RPMI8226 (cell line): ENCODE measurements at places on chromosomes 11 and 22.

DNA sequence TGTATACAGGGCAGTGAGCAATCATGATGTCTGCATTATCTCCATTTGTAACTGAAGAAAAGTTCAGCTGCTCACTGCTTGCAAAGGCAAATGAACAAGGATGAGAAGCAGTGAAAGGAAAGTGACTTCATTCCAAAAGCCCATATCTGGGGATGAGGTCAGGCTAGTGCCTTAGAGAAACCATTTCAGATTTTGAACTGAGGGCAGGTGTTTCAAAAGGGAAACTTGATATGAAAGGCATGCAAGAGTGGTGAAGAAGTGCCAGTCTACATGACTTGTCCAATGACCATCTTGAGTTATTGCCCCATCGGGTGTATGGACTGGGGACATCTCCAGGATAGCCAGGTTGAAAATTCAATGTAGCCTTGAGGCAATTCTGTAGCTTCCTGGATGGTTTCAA, 7.3 kb upstream of the APOL4 start:
- DNase-seq = peak; percentile 28

DNA sequence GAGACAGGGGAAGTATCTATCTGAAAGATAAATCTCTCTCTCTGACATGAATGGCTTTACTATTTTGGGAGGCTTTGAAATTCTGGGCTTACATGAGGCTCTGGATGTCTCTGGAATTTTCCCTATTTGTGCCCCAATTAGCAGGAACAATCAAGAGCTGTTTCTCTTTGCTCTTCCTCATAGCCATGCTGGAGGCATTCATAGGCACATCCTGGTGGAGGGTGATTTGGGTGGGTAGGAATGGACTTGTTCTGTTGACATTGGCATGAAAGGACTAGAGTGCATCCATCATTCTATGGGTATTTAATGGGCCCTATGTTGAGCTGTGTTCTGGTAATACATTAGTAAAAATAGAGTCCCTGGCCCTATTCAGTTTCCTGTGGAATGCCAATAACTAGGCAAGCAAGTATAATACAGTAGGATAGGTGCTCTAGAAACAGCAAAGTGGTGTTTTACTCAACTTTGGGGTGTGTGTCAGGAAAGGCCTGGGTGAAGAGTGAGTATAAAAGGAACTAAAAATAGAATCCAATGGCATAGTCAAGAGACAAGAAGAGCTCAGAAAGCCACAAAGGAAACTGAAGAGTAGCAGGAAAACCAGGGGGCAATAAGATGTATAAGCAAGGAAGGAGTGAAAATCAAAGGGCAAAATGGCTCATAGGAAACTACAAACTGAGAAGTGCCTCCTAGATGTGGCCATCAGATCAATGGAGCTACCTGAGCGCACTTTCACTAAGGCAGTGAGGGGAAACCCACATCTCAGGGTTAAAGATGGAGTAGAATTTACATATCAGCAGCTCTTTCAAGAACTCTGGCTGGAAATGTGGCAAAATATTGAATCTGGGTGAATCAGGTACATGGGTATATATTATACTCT, 45.0 kb downstream of the CWC15 start:
- DNase-seq = no peak

GRCh38 chr22:37449331-37450001, 22.2 kb upstream of the ELFN2 start:
- DNase-seq = no peak

DNA sequence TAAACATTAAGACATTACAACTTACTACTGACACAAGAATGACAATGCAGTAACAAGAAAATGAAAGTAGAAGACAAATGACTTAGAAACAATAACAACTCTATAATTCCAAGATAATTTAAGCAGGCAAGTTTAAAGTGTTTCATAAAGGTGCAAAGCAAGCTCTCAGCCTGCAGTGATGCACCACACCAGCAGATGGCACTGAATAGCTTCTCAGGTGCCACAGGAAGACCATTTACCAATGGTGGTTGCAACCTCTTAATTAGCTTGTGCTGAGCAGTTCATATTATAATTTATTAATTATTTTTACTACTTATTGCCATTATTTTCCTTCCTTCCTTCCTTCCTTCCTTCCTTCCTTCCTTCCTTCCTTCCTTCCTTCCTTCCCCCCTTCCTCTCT, 60.6 kb downstream of the NXPE2 start:
- peak; percentile 68 for DNase-seq

- DNase-seq = no peak
These were observed 2.0 kb downstream of the MUS81 start for GRCh38 chr11:65862191-65862735.

- DNase-seq = no peak
These were observed 310 bp downstream of the TCF20 start for GRCh38 chr22:42270176-42270509.

GRCh38 chr11:34600339-34601084, 20.4 kb upstream of the EHF start:
- DNase-seq = no peak

DNA sequence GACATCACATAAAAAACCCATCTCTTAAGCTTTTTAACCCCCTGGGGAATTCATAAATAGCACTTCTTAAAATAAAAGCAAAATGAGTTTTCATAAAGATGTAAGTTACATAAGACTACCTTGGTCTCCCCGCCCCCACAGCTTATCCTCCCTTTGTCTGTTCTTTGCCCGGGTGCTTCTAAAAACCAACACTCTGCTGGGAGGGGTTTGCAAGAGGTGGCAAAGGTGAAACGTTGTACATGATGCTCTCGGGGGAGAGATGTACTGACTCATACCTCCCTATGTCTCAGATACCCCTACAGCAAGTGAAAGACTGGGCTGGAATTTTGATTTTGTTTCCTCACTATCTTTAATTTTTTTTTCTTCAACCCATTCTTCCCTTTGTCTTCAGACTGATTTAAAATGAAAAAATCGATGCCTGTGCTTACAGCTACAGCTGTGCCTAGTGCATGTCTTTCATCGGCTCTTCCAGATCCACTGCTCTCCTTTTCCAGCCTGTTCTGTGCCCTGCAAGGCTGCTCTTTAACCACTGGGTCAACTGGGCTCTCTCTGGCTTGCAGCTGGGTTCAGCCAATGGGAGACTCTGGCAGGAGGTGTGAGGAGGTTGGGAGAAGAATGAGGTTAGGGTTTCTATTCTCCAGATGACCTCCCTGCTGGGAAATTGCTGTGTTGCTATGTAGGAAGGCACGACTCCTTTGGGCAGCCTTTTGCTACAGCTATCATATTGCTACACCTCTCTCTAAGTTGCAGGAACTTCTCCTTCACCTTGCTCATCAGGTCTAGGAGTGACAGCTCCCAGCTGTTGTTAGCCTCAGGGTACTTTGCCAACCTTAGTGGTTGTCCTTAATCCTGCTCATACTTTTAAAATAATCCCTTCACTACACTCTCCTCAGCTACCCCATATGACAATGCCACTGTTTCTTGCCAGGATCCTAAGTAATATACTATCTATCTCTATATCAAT, 266.5 kb downstream of the TENM4 start:
- DNase-seq = no peak

DNA sequence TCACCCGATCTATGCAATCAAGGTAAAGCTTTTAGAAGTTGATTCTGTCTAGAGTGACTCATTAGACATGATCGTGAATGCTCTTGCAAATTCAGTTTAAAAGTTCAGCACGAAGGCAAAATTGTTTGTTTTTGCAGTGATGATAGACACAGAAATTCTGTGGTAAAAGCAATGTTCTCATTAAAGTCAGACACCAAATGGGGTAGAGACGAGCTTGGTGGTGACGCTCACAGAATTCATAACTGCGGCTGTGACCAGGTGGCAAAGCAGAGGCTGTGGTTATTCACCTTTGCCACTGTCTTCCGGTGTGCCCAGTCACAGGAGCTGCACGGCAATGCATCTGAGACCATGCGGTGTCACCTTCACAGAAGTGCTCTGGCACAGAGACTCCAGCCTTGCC, 83.4 kb downstream of the WNT7B start:
- DNase-seq = peak; percentile 87

GRCh38 chr22:24510637-24511625, 15.8 kb downstream of the UPB1 start:
- DNase-seq = peak; percentile 86

GRCh38 chr11:118606157-118606843, 1.1 kb upstream of the PHLDB1 start:
- no peak for DNase-seq

GRCh38 chr11:6202041-6202440, 3.0 kb downstream of the OR52W1 start:
- no peak for DNase-seq

DNA sequence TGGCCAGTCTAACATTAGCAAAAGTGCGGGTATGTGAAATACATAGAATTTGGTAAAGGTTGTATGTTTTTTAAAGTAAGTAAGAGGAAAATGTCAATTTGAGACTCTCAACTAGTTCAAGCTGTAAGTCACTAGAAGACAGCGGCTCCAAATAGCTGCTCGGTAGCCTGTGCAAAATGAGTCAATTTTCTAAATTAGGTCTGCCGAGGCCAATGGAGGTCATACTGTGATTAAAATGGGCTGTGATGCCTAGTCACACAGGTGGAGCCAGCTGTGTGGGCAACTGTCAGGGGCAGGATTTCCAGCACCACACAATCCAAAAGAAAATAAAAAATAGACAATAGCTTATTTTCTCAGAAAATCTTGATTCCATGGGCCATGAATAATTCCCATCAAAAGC, 32.3 kb downstream of the KCNA4 start:
- no peak for DNase-seq

- DNase-seq = no peak
These were observed 37.1 kb downstream of the IGHMBP2 start for GRCh38 chr11:68940651-68941323.

DNA sequence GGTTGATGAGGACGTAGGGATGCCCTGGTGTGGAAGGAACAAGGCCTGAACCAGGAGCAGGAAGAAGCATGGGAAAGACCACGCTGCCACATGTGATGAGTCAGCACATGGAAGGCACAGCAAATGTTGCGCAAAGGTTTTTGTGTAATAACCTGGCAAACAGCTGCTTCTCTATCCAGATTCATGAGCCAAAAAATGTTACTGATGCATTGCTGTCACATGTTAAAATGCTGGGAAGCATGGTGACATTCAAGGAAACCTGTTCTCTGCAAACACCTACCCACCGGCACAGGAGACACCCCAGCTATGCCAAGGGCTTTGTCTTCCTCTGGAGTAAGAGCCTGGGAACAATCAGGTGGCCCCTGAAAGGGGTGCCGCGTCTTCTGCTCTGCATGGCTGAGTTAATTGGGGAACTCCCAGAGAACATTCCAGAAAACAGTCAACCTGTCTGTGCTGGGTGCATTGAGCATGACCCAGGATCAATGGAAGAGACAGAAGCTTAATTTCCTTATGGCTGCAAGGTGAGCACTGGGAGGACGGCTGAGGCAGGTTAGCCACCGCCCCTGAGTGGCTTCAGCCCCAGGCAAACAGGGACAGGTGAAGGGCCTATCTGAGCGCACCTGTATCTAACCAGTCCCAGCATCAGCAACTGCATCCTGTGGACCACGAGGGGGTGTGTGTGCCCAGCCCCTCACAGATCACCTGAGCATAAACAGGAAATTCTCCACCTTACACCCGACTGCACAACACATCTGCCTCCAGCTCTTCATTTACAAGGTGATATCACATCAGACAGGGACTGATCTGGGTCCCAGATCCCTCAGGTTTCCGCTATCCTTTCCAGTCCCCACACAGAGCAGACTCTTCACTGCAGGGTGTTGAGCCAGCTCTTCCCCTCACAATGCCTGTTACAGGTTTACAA, 108.4 kb downstream of the GGTLC2 start:
- DNase-seq = no peak

- no peak for DNase-seq
These were observed 18.6 kb downstream of the GLYATL1 start for GRCh38 chr11:58957922-58958321.

DNA sequence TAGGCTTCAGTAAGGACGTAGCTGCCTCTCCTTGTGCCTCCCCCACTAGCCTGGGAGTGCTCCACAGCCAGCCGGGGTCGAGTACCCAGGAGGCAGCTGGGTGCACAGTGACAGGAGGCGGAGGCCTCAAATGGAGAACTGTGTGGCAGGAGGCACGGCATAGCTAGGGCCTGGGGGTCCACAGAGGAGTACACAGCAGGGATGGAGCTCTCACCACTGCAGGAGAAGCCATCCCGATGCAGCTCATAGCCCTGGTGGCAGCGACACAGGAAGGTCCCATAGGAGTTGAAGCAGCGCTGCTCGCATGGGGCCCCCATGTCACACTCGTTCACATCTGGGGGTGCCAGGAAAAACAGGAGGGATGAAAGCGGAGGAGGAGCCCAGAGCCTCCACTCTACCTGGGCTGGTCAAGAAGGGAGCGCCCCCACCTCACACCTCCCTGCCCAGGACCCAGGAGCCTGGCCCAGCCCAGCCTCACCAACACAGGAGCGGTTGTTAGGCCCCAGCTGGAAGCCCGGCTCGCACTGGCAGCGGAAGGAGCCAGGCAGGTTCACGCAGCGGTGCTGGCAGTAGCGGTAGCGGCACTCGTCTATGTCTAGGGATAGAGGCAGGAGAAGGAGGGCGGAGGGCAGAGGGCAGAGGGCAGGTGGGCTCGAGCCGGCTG, 2.8 kb downstream of the EFEMP2 start:
- no peak for DNase-seq

DNA sequence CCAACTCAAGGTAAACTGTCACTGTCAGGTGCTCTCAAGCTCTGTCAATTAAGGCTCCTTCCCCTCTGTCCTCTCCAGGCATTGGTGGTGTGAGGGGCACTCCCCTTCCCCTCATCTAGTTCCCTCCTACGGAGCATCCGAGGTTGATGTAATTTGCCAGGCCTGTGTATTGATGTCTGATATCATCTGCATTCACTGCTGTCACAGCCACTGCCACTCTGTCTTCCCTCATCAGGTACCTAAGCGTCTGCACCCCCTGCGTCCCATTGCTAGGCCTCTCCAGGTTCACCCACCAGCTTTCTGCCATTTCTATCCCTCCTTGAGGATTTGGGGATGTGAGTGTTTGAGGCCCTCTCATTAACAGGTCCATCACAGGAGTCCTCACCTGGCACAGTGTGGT, 50.0 kb upstream of the SYT13 start:
- no peak for DNase-seq

GRCh38 chr22:37218771-37219411, 6.6 kb upstream of the SSTR3 start:
- DNase-seq = peak; percentile 86

DNA sequence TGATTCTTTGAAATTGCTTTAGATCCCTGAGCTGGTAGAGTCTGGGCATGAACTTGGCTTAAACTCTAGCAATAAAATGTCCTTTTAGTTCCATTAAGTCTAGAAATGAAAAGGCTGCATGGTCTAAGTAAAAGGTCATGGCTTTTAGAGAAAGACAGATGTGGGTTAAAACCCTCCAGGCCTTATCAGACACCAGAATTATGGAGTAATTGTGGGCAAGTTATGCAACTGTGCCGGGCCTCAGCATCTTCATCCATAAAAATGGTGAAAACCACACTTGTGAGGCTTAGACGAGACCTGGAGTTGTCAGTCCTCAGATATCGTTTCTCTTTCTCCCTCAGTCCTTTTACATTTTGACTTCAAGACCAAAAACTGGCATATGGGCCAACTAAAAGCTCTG, 597.9 kb upstream of the KIRREL3 start:
- DNase-seq = no peak

DNA sequence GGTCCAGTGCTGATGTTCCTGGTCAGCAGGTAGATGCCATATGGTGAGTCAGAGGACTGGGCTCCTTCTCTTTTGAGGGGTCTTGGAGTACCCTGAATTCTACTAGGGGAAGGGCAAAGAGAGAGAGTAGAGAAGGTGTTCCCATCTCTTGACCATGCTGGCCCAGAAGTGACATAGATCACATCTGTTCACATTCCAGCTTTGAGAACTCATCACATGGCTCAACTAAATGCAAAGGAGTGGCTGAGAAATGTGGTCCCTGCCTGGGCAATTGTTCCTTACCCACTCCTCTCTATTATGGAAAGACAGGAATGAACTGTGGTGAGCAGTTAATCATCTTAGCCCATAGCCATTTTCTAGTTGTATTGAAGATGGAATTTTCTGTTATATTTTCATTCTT, 105.4 kb upstream of the TIMP3 start:
- DNase-seq = no peak
